Heart left ventricle (tissue), 16 donors: ENCODE measurements at places on chromosomes 1 and 21. TPM values are rescaled to one million over a fixed set of nuclear protein-coding genes. Genes with fewer than 3 reads are reported as not detected.

GRCh38 chr1:61083807-61084440 lies 1.6 kb downstream of the NFIA start:
- peaks cover 7% of the 10 kb centered on the region for H3K4me1 ChIP-seq
- H3K27ac ChIP-seq: peak overlapping the region; percentile 96
- DNase-seq: no peak
- H3K36me3 ChIP-seq: no peaks in the 10 kb centered on the region

DNA sequence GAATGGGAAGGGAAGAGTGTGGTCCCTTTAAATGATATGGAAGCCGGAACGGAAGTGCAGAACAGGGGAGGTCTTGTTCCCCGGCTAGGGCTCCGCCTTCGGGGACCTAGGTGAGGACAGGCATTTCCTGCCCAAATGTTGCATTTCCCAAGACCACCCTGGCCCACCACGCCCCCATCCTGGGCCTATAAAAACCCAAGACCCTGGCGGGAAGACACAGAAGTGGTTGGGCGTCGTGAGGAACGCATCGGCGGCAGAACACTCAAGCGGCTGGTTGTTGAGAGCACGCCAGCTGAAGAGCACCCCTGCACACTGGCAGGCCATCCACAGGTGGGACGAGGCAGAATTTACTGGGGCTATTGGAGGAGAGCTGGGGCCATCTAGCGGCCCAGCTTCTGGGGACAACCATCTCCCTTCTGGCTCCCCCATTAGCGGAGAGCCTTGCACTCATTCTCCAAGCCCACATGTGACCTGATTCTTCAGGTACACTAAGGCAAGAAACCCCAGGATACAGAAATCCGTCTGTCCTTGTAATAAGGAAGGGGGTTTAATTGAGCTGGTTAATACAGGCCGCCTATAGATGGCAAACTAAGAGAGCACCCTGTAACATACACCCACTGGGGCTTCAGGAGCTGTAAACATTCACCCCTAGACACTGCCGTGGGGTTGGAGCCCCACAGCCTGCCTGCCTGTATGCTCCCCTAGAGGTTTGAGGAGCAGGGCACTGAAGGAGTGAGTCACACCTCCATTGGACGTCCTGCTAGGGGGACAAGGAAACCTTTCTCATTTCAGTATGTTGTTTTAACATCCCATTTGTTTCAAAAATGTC lies 1327.9 kb downstream of the BRINP3 start:
- H3K27me3 ChIP-seq: no peaks in the 10 kb centered on the region
- H3K4me1 ChIP-seq: no peaks in the 10 kb centered on the region
- H3K4me3 ChIP-seq: no peak overlapping the region
- H3K27ac ChIP-seq: no peak overlapping the region

Gene G0S2
- total RNA-seq: 212 TPM

- H3K4me1 ChIP-seq: peaks cover 68% of the 10 kb centered on the region
- no peaks in the 10 kb centered on the region for H3K36me3 ChIP-seq
- peak; percentile 63 for DNase-seq
Observed at GRCh38 chr1:159009704-159010361, at the start of gene IFI16. IFI16 (plus strand) TSS chr1:159009907; CDS start chr1:159014681, 4,774 bp downstream.

DNA sequence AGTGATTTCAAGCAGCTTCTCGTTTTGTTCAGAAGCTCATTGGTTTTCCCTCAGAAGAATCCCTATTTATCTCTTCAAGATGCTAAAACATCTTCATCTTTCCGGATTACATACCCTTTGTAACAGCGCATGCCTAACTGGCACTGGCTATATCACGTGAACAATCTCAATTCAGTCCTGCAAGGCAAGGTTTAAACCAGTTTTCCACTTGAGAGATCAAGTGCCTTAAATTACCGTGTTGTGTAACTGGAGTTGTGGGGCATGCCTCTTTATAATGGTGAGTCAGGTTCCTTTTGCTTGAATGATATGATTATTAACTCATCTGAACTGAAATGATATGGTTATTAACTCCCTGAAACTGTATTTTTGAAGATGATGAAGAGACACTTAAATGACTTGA lies 11.0 kb upstream of the ZFP69B start:
- DNase-seq: no peak
- no peaks in the 10 kb centered on the region for H3K36me3 ChIP-seq
- no peaks in the 10 kb centered on the region for H3K4me1 ChIP-seq
- H3K4me3 ChIP-seq: no peak overlapping the region
- no peaks in the 10 kb centered on the region for H3K27me3 ChIP-seq
- H3K27ac ChIP-seq: no peak overlapping the region

GRCh38 chr21:20997636-20998455 lies at the start of gene NCAM2:
NCAM2 (plus strand) TSS chr21:20998409.
- peak; percentile 78 for DNase-seq
- H3K4me3 ChIP-seq: peak within 1 kb of the TSS; percentile 35

Gene TRIM17
- not detected for total RNA-seq

DNA sequence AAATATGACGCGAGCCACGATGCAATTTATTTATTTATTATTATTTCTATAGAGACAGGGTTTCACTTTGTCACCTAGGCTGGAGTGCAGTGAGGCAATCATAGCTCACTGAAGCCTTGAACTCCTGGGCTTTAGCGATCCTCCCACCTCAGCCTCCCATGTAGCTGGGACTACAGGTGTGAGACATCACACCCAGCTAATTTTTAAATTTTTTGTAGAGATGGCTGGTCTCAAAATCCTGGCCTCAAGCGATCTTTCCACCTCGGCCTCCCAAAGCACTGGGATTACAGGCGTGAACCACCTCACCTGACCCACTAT lies 63.6 kb downstream of the IRF2BP2 start:
- no peak overlapping the region for H3K27ac ChIP-seq
- no peaks in the 10 kb centered on the region for H3K27me3 ChIP-seq
- H3K36me3 ChIP-seq: no peaks in the 10 kb centered on the region
- H3K4me3 ChIP-seq: no peak overlapping the region
- H3K4me1 ChIP-seq: peaks cover 55% of the 10 kb centered on the region

Gene SMIM1
- total RNA-seq: 9.7 TPM

DNA sequence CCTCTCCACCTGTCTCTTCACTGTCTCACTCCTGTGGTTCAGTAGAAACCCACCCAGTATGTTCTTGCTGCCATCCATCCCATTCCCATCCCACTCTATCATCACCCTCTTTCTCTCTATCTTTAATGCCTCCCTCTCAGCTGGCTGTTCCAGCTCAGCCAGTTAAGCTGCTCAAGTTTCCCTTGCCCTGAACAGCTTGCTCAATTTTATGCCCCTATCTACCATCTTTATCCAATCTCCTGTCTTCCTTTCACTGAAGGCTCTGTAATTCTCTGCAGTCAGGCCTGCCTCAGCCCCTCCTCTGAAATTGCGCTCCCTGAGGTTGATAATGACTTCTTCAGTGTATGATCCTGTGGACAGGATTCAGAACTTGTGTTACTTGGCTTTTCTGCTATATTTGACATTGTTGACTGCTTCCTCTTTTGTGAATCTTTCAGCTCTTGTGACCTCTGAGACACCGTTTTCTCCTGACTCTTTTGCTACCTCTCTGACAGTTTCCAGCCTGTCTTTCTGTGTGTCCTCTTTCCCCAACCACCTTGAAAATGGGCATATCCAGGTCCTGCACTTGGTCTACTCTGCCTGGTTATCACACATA lies 13.9 kb upstream of the BCAR3 start:
- no peak overlapping the region for H3K27ac ChIP-seq
- peaks cover 3% of the 10 kb centered on the region for H3K4me1 ChIP-seq
- no peaks in the 10 kb centered on the region for H3K27me3 ChIP-seq

DNA sequence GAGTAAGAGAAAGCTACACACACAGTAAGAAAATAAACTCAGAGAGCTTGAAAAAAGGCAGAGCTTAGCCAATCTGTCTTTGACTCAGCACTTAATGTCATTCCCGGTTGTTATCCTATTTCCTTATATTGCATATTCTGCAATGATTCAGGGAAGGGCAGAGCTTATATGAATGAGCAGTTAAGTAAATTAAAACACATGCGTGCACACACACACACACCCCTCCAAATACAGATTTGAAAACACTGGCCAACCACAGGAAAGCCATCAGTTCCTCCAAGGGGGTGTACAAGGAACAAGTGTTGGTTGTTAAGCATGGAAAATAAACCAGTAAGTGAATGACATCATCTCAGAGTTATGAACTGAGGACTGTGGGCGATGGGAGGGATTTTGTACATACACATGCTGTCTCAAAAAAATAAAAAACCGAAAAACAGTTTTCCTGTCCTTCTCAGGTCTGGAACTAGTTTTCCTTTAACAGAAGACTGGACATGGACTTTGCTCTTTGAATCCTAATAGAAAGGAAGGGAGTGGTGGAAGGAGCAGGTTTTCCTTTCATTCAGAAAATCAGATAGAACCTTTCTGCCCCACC lies 1.0 kb downstream of the IQGAP3 start:
- no peak overlapping the region for H3K27ac ChIP-seq
- DNase-seq: no peak
- peaks cover 11% of the 10 kb centered on the region for H3K4me1 ChIP-seq
- H3K4me3 ChIP-seq: no peak overlapping the region
- no peaks in the 10 kb centered on the region for H3K27me3 ChIP-seq

- H3K27me3 ChIP-seq: peaks cover 68% of the 10 kb centered on the region
- peak overlapping the region; percentile 22 for H3K4me3 ChIP-seq
- peaks cover 2% of the 10 kb centered on the region for H3K4me1 ChIP-seq
Observed at GRCh38 chr1:165235155-165235776, 121.2 kb downstream of the LMX1A start.

Gene CASQ1
- 23.7 TPM for total RNA-seq

Gene GUCA2A
- total RNA-seq: not detected

Gene SLC5A9
- 0.67 TPM for total RNA-seq

GRCh38 chr1:185158800-185159199 lies 1.8 kb downstream of the SWT1 start:
- no peak overlapping the region for H3K4me3 ChIP-seq
- no peaks in the 10 kb centered on the region for H3K27me3 ChIP-seq
- H3K36me3 ChIP-seq: peaks cover 8% of the 10 kb centered on the region

Gene NCF2
- total RNA-seq: 5.3 TPM

Gene HCRTR1
- total RNA-seq: not detected

GRCh38 chr1:223512057-223512456 lies 118.8 kb downstream of the CCDC185 start:
- no peak overlapping the region for H3K27ac ChIP-seq
- H3K36me3 ChIP-seq: no peaks in the 10 kb centered on the region

Gene HEYL
- 28.1 TPM for total RNA-seq

GRCh38 chr1:210360852-210361477 lies 32.3 kb downstream of the HHAT start:
- no peak overlapping the region for H3K4me3 ChIP-seq
- H3K36me3 ChIP-seq: no peaks in the 10 kb centered on the region
- no peak overlapping the region for H3K27ac ChIP-seq
- DNase-seq: no peak

Gene HES4
- 30.1 TPM for total RNA-seq

Gene HRNR
- not detected for total RNA-seq

- no peaks in the 10 kb centered on the region for H3K36me3 ChIP-seq
- DNase-seq: no peak
- no peak overlapping the region for H3K27ac ChIP-seq
- no peaks in the 10 kb centered on the region for H3K4me1 ChIP-seq
Observed at GRCh38 chr1:47696404-47696736, 258.5 kb downstream of the FOXD2 start.

- no peak overlapping the region for H3K27ac ChIP-seq
- H3K36me3 ChIP-seq: no peaks in the 10 kb centered on the region
Observed at GRCh38 chr1:206001476-206001888, 1.7 kb downstream of the RAB7B start.

DNA sequence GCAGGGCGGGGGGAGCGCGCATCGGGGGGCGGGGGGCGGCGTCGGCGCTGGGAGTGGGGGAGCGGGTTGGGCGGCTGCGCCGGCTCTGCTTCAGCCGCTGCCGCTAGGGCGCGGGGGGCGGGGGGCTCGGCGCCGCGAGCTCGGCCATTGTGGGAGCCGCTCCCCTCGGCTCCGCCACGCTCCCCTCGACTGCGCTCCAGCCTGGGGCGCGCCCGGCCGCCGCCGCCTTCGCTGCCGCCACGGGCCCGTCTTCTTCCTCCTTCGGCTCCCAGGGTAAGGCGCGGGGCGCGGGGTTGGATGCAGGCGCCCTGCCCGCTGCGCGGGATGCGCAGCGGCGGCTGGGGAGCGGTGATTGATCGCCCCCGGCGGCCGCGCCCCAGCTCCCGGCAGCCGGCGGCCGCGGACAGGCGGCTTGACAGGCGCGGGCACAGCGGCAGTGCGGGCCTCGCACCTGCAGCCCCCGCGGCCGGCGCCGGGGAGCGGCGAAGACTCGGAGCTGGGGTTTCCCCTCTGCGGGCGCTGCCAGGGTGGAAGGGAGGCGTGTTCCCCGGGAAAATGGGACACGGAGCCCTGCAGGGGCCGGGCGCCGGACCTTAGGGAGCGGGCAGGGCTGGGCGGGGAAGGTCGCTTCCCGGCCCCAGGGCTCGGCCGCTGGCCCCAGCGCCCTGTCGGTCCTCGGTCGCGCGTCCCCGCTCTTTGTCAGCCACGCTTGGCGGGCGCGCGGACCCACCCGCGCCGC lies 55.3 kb downstream of the NDUFS5 start:
- H3K4me3 ChIP-seq: peak overlapping the region; percentile 66
- H3K27ac ChIP-seq: no peak overlapping the region
- no peak for DNase-seq
- peaks cover 5% of the 10 kb centered on the region for H3K27me3 ChIP-seq

GRCh38 chr1:233114159-233114558 lies 163.7 kb downstream of the NTPCR start:
- H3K36me3 ChIP-seq: no peaks in the 10 kb centered on the region
- no peak overlapping the region for H3K27ac ChIP-seq
- no peak for DNase-seq
- no peak overlapping the region for H3K4me3 ChIP-seq

DNA sequence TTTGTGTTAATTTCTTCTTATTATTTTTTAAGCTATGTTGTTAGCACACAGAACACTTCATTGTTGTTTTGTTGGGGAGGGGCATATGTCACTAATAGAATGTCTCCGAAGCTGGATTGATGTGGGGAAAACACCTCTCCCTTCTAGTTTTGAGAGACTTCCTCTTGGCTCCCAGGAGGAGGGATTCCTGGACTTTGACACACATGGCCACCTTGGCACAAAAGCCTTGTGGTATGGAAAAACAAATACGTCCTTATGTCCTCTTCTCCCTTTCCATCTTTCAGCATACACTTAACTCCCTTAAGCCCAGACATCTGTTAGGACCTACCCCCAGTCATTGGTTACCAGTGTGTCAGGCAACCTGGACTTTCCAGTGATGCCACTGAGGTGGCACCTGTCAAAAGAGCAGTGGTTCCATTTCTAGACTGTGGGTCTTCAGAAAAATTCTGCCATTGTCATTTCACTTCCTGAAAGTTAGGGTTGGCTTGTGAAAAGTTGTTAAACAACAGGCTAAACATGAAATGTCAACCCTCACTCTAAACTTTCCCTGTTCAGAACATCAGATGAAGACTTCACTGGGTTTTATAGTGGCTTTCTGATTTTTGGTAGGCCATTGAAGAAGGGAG lies 12.5 kb upstream of the ABCB10 start:
- no peaks in the 10 kb centered on the region for H3K36me3 ChIP-seq
- no peaks in the 10 kb centered on the region for H3K4me1 ChIP-seq
- H3K27ac ChIP-seq: no peak overlapping the region
- DNase-seq: no peak

Gene ESPN
- not detected for total RNA-seq

Gene AJAP1
- total RNA-seq: 0.07 TPM
